ENCODE measurements at places on chromosomes 5 and 9.
A peak's percentile ranks its signal among the peaks of the same experiment; 100 is the strongest.

DNA sequence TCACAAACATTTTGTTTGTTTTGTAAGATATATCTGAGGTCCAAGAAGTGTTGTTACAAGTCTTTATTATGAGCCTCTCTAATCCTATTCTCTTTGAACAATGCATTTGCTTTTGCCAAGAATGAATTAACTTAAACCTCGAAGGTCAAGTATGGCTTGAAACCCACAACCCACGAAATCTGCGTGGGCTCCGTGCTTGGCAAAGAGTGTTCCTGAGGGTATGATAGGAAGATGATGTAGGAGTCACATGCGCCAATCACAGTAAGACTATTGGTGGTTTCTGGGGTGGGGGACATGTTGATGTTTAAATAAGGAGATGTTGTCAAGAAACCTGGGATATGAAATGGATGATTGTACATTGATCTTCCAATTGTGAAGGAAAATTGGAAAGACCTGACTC is 330.8 kb upstream of the RFX3 start:
- peak; percentile 95 for DNase-seq

GRCh38 chr9:5873439-5873838 is 17.2 kb upstream of the MLANA start:
- DNase-seq, result peak; percentile 90

DNA sequence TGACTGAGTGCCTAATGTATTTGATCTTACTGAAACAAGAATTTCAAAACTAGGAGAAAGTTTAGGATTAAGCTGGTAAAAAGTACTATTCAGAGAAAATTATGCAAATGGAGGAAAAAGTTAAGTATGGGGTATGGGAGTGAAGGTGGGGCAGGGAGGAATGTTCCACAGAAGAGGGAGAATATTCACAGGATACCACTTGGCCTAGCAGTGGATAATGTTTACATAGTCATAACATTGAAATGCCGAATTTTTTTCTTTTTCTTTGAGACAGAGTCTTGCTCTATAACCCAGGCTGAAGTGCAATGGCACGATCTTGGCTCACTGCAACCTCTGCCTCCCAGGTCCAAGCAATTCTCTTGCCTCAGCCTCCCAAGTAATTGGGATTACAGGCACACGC is 61.2 kb upstream of the LMNB1 start:
- DNase-seq, result no peak

DNA sequence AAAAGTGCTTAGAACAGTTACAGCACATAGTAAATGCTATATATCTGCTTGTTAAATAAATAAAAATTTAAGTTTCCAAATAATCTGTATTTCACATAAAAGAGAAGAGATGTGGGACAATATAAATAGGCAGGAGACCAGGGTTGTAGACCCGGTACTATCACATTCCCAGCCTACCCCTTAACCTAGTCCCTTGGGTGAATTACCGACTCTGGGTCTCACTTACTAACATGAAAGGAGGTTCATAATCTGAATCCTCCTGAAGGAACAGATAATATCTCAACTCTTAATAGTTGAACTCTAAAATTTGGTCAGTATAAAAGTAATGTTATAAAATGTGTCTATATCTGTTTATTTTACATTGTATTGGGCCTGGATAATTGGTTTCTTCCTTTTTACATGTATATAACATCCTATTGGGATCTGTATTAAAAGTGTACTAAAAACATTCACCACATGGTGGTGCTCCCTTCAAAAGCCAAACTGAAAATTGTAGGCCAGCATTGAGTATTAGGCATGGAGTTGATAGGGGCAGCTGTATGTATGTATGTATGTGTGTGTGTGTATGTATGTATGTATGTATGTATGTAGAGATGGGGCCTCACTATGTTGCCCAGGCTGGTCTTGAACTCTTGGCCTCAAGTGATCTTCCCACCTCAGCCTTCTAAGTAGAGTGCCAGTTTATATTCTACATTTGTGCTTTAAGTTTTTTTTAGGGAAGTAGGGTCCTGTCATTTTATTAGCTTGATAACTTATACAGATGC is 64.2 kb upstream of the ABL1 start:
- DNase-seq, result peak; percentile 68

GRCh38 chr9:77514886-77515711 is 133.0 kb downstream of the GNA14 start:
- peak; percentile 12 for DNase-seq

- no peak for DNase-seq
These were observed 18.9 kb downstream of the TCF7 start for GRCh38 chr5:134133188-134133994.

DNA sequence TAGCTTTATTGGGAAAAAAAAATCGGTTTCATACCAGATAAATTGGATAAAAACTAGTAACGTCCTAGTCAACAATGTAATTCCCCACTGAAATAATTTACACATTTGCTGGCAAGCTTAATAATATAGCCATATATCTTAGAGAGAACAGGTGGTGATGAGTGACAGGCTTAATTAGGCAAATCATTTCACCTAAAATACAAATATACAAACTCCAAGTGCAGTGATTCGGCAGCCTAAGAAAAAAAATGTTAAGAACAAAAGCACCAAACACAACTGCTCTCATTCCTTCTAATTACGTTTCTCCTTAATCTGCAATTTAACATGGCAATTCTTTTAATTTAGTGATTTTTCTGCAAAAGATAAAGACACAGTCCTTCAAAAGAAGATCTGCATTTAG is 56.0 kb upstream of the SLC25A51 start:
- DNase-seq, result no peak

GRCh38 chr5:77133061-77133758 is 46.1 kb upstream of the ZBED3 start:
- peak; percentile 98 for DNase-seq

DNA sequence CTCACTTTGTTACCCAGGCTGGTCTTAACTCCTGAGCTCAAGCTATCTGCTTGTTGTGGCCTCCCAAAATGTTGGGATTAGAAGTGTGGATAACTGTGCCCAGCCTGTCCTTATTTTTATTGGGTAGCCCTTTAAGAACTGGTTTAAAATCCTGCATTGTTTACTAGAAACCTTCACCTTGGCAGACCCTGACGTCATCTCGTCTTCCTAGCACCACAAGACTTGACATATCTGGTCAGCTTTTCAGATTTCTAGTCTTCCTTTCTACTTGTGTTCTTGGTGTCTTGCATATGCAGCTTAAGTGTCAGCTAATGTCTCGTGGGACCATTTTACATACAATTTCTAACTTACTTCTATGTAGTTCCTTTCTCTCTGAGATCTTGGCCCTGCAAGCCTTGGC is 258.9 kb downstream of the IZUMO3 start:
- DNase-seq, result no peak

DNA sequence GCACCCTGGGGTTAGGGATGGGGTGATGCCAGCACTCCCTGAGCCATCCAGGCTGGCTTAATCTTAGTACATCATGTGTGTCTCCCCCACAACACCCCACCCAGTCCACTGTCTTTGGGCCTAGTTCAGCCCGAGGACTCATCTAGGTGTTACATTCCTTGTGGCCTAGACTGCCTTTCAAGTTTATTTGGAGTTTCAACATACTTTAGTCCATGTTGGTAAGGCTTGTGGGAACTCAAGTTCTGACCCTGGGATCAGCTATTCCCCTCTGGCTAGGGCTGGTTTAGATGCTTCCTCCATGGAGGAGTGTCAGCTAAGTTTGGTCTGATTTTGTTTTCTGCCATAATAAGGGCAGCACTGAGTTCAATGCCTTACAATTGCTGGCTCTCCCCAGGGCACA is 302.4 kb downstream of the SMARCA2 start:
- peak; percentile 31 for DNase-seq

DNA sequence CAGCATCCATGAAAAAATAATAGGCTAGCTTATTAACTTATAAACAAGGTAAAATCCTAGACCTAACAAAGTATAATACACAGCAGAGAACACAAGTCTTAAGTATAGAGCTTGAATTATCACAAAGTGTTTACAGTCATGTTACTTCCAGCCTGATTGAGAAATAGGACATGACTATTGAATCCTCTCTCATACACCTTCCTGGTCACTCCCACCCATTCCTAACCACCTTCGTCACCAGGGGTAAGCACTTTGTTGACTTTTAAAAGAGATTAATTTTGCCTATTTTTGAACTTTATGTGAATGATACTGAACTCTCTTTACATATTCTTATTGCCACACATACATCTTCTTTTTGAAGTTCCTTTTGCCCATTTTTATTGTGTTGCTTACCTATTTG is 325.8 kb downstream of the PJA2 start:
- DNase-seq, result peak; percentile 35

- DNase-seq, result no peak
These were observed 17.6 kb upstream of the HAVCR1 start for GRCh38 chr5:157076558-157076957.

- DNase-seq, result no peak
These were observed 24.4 kb upstream of the GLDC start for GRCh38 chr9:6669881-6670280.

GRCh38 chr9:15746905-15747304 is 194.1 kb downstream of the CCDC171 start:
- no peak for DNase-seq

GRCh38 chr5:126984632-126985031 is 45.7 kb downstream of the MARCHF3 start:
- peak; percentile 75 for DNase-seq

DNA sequence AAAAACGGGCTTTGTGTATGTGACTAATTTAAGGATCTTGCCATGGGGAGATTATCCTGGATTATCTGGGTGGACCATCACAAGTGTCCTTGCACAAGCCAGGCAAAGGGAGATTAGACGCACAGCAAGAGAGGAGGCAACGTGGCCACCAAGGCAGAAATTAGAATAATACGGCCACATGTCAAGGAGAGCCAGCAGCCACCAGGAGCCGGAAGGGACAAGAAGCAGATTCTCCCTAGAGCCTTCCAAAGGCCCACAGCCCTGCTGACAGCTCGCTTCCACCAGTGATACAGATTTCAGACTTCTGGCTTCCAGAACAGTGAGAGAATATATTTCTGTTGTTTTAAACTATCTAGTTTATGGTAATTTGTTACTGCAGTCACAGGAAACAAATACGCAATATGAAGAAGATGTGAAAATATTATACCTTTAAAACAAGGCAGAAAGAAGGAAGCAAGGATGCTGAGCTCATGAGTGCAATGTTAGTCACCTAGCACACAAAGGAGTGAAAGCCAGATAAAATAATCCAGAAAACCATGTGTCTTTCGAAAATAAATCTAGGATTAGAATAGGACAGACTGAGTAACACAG is 28.7 kb upstream of the F2RL1 start:
- DNase-seq, result peak; percentile 83

DNA sequence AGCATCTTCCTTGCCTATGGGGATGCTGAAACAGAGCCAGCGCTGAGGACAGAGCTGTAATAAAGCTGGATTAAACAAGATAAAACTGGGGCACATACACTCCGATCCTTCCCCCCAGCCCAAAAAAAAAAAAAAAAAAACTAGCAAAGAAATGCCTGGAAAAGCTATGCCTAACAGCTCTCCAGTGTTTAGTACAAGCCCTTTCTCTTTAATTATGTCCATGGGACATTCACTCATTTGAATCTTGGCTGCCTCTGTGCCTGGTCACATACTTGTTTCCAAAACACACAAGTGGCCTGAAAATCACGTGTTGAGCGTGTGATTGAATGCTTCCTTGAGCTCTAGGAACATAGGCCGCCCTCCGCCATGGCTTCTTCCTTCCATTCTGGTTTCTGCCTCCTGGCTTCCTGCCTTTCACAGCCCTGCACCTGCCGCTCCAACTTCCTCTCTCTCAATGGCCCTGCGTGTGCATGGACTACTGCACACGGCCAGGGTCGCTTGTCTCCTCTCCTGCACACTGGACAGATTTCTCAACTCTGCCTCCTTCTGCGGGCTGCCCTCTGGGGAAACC is 111.0 kb upstream of the RETREG1 start:
- no peak for DNase-seq

- DNase-seq, result no peak
These were observed 213.7 kb upstream of the SNX2 start for GRCh38 chr5:122561209-122561608.

- no peak for DNase-seq
These were observed 22.9 kb upstream of the PIK3R1 start for GRCh38 chr5:68192679-68193060.

DNA sequence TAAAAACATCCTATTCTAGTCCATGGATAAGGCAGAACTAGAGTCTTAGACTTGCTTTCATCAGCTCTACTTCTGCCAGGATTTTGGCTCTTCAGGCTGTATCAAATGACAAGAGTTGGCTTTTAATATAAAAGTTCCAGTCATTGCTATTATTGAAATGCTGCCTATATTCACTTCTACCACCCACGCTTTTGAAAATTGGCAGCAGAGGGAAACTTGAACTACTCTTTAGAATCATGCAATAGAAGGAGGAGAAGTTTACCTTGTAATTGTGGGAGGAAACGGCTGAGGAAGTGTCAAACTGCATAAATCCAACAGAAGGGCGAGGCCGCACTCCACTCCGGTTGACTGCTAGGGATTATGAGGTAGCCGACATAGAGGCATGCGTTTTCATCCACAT is 122.6 kb upstream of the BASP1 start:
- no peak for DNase-seq
